Kidney tubule cell (primary cell): ENCODE measurements at places on chromosomes 5 and 9.
A peak's percentile ranks its signal among the peaks of the same experiment; 100 is the strongest.

DNA sequence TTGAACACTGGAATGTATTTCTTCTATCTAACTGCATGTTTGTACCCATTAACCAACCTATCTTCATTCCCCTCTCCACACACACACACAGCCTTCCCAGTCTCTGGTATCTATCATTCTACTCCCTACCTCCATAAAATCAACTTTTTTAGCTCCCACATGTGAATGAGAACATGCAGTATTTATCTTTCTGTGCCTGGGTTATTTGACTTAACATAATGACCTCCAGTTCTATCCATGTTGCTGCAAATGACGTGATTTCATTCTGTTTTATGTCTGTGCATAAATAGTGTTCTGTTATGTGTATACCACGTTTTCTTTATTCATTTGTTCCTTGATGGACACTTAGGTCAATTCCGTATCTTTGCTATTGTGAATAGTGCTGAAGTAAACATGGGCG, 38.7 kb upstream of the CTSL start:
- DNase-seq = no peak

- peak; percentile 14 for DNase-seq
Observed at GRCh38 chr5:131221888-131222287, 42.0 kb upstream of the CDC42SE2 start.

GRCh38 chr9:77018058-77018968, 1.1 kb upstream of the FOXB2 start:
- DNase-seq = no peak

DNA sequence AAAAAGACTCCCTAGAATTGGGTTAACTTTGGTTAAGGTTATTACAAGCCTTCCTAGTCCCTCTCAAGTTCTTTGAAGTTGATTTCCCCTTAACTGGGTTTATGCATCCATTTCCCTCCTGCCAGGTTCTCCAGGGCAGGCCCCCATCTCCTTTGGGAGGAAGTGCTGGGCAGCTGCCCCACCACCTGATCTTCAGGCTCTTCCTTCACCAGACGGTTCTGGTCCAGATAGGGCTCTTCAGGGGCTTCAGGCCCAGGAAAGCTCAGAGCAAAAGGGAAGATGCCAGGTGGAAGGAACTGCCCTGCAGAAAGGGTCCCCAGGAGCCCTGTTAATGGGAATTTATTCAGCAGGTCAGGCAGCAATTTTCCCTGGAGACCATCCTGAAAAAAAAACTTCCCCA, 2.1 kb downstream of the SMIM32 start:
- DNase-seq = no peak

- DNase-seq = no peak
Observed at GRCh38 chr9:32258482-32258881, 126.0 kb upstream of the ACO1 start.

DNA sequence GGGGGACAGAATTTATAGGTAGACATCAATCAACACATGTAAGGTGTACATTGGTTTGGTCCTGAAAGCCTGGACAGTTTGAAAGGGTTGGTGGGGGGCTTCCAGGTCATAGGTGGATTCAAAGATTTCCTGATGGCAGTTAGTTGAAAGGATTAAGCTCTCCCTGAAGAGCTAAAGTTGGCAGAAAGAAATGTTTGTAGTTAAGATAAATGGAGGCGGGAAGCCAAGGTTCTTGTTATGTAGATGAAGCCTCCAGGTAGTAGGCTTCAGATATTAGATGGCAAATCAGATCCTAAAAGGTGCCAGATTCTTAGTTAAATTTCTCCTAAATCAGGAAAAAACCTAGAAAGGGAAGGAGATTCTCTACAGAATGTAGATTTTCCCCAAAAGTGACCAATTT, 9.0 kb upstream of the LRRTM2 start:
- no peak for DNase-seq

- no peak for DNase-seq
Observed at GRCh38 chr5:2818936-2819335, 67.5 kb upstream of the IRX2 start.

- no peak for DNase-seq
Observed at GRCh38 chr9:82284758-82285157, 296.2 kb downstream of the SPATA31D1 start.

GRCh38 chr9:96420468-96421219, 2.5 kb upstream of the ZNF367 start:
- DNase-seq = peak; percentile 100

DNA sequence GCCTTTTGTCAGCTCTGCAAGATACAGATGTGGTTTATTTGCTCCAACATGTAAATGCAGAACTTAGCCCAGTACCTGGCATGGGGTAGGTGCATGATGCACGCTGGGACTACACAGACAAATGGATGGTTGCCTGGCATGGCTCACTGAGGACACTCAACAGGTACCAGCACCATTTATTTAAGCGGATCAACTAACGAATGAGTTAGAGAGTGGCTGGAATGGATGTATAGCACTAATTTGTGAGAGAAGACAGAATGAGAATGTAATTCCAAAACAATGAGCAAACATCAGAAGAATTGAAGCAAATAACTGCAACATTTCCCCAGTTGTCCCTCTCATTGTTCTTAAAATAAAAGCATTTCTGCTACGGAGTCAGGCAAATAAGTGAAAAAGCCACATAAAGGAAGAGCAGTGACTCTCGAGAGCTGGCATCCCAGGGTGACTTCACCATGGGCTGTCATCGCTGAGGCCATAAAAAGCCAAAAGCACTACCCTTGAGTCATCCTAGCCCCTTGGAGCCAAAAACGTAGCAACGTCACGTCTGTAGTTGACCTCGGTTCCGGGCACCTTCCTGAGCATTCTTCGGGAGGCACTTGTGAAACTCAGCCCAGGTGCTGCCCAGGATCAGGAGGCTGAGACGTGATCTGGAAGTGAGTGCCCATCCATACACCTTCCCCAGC, 290.3 kb downstream of the NSG2 start:
- DNase-seq = peak; percentile 21

GRCh38 chr5:169161022-169161680, 139.8 kb downstream of the SLIT3 start:
- peak; percentile 87 for DNase-seq

- no peak for DNase-seq
Observed at GRCh38 chr5:126938466-126938865, 91.9 kb downstream of the MARCHF3 start.

DNA sequence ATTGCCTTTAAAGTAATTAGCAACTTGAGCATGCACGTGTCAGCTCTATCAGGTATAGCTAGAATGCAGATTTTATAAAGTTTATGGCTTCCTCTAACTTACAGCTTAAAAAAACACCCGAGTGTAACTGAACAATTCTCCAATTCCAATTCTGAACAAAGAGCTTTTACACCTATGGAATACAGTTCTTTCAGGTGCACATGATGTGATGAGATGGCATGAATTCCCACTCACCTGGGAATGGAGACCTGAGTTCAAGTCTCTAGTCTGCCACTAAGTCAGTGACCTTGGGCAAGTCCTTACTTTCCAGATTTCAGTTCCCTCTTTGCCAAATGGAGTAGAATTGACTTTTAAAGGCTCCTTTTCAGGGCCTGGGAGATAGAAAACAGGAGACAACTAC, 1.8 kb downstream of the ZFAND5 start:
- no peak for DNase-seq

DNA sequence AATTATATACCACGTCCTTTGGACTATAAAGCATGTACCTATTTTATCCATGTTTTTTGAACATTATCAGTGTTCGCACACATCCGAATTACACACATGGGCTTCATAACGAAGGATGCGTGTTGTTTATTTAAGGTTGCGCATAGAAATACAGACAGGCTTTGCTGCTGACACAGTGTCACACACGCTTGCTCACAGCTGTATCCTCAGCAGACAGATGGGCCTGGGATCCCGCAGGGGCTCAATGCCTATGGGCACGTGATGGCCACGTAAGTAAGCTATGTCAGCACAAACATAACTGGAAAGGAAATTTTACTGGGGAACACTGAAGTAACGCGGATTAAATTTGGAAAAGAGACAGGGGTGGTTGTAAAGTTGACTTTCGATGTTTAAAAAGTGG, 76.6 kb downstream of the OTULIN start:
- DNase-seq = no peak

GRCh38 chr9:134918646-134919045, 934 bp upstream of the FCN1 start:
- DNase-seq = no peak

DNA sequence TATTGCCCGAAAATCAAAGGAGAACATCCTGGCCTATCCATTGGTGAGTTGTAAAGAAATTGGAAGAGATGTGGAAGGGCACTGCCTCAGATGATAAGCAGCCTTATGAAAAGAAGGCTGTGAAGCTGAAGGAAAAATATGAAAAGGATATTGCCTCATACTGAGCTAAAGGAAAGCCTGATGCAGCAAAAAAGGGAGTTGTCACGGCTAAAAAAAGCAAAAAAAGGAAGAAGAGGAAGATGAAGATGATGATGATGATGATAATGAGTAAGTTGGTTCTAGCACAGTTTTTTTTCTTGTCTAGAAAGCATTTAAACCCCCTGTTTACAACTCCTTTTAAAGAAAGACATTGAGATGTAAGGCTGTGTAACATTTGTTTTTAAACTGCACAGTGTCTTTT, 59.8 kb upstream of the ZBED3 start:
- no peak for DNase-seq

- peak; percentile 66 for DNase-seq
Observed at GRCh38 chr5:149474198-149474597, 77.0 kb downstream of the CSNK1A1 start.

GRCh38 chr5:143624465-143624864, 187.5 kb upstream of the HMHB1 start:
- DNase-seq = peak; percentile 4

- DNase-seq = peak; percentile 93
Observed at GRCh38 chr5:150263801-150264621, 25.6 kb downstream of the CAMK2A start.

DNA sequence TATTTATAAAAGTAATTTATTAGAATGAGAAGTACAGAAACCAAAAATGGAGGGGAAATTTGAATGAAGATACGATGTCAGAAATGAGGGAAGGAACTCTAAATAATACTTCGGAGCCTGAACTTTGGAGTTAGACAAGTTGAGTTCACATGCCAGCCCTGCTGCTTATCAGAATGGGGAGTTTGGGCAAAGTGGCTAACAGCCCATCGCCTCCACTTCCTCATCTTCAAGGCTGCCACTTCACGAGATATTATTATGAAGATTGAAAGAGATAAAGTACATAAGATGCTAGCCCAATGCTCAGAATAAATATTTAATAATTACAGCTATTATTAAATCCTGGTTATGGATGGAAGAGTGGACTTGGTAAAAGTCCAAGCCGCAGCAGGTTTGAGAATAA, 56.2 kb upstream of the ABCA1 start:
- no peak for DNase-seq

- peak; percentile 77 for DNase-seq
Observed at GRCh38 chr5:68315679-68316271, 100.2 kb downstream of the PIK3R1 start.

DNA sequence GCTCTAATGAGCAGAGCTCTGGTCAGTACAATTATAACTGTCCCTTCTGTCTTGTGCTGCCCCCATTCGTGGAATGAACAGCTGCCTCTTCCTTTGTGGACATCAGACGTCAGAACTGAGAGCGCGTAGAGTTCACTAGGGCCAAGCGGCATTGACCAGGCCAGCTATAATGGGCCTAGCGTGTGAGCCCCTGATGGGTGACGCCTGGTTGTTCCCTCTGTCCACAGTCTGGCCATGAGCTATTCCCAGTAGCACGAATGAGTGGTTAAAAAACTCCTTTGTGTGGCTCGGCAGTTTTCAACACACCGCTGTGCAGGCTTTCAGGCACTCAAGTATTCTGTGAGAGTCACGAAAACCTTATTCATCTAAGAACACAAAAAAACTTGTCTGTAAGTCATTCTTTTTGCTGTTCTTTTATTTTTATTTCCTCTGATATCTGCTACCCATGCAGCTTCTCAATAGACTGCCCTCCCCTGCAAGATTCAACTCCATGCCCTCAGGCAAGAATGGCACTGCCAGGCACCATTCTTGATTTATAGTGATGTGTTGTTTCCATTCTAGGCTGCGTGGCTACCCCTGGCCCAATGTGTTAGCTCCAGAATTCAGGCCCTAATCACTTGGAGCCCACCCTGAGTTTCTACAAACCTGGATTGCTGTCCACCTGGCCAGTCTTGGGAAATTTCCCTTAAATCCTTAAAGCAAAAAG, 52.5 kb downstream of the ANKDD1B start:
- DNase-seq = no peak

GRCh38 chr5:64417390-64417789, 88.4 kb upstream of the RGS7BP start:
- DNase-seq = no peak

DNA sequence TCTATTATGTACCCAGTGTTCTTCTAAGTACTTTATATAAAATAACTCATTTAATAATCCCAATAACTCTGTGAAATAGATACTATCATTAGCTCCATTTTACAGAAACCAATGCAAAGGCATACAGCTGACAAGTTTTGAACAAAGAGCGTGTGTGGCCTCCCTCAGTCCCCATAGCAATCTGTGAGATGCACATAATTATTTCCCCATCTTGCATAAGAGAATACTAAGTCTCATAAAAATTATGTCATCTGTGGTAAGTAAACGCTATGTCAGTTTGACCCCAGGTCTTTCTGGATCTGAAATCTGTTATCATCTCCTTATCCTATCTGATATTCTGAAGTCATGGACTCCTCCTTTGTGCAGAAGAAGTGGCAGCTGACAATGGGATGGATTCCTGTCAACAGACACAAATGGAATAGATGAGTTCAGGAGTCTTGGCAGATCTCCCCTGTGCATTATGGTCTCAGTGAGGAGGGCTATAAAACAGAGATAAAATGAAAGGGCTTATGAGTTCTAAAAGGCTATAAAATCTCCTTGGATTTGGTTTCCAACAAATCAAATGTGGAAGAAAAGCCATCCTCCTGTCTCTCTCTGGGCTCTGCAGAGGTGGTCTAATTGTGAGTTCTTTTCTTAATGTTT, 162.5 kb upstream of the TLE4 start:
- no peak for DNase-seq

DNA sequence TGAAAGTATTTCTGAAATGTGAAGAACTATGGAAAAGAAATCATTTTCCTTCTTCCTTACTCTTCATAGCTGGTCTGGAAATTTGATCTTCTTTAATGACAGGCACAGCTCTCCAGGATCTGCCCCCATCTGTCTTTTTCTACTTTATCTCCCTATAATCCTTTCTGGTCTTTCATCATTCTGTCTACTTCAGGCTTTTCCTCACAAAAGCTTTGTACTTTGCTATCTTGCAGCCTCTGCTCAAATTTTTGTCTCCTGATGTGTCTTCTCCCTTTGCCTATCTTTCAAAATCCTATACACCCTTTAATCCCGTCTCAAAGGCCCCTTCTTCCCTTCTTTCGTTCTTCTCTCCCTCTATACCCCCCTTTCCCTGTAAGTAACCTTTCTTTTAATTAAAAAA, 114.9 kb upstream of the ATP10B start:
- no peak for DNase-seq

- DNase-seq = peak; percentile 92
Observed at GRCh38 chr9:106799152-106799551, 63.8 kb upstream of the ZNF462 start.

- peak; percentile 60 for DNase-seq
Observed at GRCh38 chr9:84271531-84271900, 69.0 kb downstream of the SLC28A3 start.

GRCh38 chr5:124669956-124670721, 76.3 kb downstream of the ZNF608 start:
- DNase-seq = no peak

GRCh38 chr9:37082214-37082765, 38.1 kb upstream of the ZCCHC7 start:
- no peak for DNase-seq

- DNase-seq = no peak
Observed at GRCh38 chr9:2640570-2640969, 19.0 kb downstream of the VLDLR start.

- peak; percentile 72 for DNase-seq
Observed at GRCh38 chr5:7876867-7877266, 7.9 kb downstream of the MTRR start.

- peak; percentile 89 for DNase-seq
Observed at GRCh38 chr9:35664531-35665470, at the start of gene ARHGEF39. Gene ARHGEF39 (minus strand): TSS chr9:35665195. CDS start chr9:35665169, 26 bp downstream.
